ENCODE measurements at places on chromosomes 1 and 21.

GRCh38 chr1:68028566-68028965, 21.9 kb downstream of the DIRAS3 start:
- DNase-seq = no peak

DNA sequence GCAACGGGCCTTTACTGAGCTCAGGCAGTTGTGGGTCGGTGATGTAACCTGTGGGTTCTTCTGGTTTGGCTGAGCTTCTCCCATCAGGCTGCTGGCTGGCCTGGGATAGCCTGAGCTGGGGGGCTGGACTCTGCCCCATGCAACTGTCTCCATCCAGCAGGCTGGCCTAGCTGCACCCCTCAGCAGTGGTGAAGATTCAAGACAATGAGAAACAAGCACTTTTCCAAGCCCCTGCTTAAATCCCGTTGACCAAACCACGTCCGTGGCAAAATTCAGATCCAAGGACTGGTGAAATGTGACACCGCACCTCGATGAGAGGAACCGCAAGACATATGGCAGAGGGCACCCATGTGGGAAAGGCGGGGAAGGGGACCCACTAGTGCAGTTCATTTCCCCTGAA, 25.6 kb downstream of the PRSS38 start:
- no peak for DNase-seq

- DNase-seq = no peak
These were observed 78.7 kb upstream of the ADAM30 start for GRCh38 chr1:119975006-119975405.

DNA sequence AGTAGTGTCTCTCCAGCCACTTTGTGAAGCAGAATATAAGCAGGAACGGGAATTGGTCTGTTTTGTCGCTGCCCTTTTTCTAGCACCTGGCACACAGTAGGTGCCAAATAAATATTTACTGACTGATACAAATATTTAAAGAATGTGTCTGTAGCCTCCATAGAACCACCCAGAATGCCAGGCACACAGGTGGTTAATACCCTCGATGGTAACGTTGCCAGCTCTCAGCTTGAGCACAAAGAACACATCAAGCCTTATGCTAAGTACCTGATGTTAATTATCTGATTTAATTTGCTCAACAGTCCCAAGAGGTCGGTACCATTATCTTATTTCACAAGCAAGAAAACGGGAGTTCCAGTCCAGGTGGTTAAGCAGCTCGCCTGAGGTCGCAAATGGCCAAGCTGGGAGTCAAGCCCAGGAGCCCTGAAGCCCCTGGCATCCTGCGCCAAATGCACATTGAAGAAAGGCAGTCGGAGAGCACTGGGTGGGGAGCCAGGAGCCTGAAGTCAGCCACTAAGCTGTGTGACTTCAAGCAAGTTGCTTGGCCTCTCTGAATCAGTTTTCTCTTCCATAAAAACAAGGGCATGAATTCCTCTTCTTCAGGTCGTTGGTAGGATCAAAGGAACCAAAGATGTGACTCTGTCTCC, 26.4 kb downstream of the HSPG2 start:
- DNase-seq = no peak

GRCh38 chr1:13652238-13652637, 47.8 kb upstream of the PRDM2 start:
- no peak for DNase-seq

GRCh38 chr1:224766266-224766665, 150.1 kb downstream of the CNIH3 start:
- DNase-seq = no peak

Data from DMS153 (cell line).